Skeletal muscle tissue (tissue), 5 donors: ENCODE measurements at places on chromosomes 5 and 9. TPM values are rescaled to one million over a fixed set of nuclear protein-coding genes. Genes with fewer than 3 reads are reported as not detected.

FIBCD1 gene
- not detected for total RNA-seq

MARCHF11 gene
- total RNA-seq = 1.0 TPM

IL5 gene
- not detected for total RNA-seq

TPPP gene
- total RNA-seq = 3.7 TPM

CTXN3 gene
- 1.0 TPM for total RNA-seq

ACER2 gene
- total RNA-seq = 1.6 TPM

IARS1 gene
- 125 TPM for total RNA-seq

IL4 gene
- total RNA-seq = not detected

SUSD1 gene
- total RNA-seq = 22.4 TPM

SOWAHA gene
- total RNA-seq = under 0.01 TPM

EGFLAM gene
- 41.8 TPM for total RNA-seq

PCDHB14 gene
- total RNA-seq = 4.2 TPM

FBXO4 gene
- 8.4 TPM for total RNA-seq

TMEM174 gene
- total RNA-seq = not detected

ANKRD18B gene
- not detected for total RNA-seq

DIPK1B gene
- total RNA-seq = 11.0 TPM

RAD23B gene
- 92.4 TPM for total RNA-seq

PCDHGB4 gene
- total RNA-seq = 4.7 TPM

SELENOP gene
- total RNA-seq = 179 TPM
